ENCODE measurements at places on chromosomes 1 and 21.

DNA sequence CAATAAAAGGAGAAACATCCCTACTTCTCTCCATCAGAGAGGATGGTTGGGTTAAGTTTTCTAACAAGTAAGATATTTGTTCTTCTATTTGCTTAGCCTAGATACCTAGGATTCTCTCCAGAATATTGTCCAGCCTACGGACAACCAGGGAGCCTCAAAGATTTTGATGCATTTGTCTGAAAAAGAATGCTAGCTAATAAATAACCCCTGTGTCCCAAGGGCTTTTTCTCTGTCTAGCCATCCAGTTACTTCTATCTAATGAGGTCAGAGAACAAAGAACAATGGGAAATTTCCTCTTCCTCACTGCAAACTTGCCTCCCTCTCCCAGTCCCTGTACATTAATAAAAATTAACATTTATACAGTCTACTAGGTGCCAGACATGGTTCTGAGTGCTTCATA, 810 bp downstream of the RGS5 start:
- DNase-seq, result no peak

- no peak for DNase-seq
Measured at GRCh38 chr1:240813720-240814119, 201.8 kb upstream of the GREM2 start.

- DNase-seq, result no peak
Measured at GRCh38 chr1:11156963-11157362, 32.2 kb upstream of the ANGPTL7 start.

DNA sequence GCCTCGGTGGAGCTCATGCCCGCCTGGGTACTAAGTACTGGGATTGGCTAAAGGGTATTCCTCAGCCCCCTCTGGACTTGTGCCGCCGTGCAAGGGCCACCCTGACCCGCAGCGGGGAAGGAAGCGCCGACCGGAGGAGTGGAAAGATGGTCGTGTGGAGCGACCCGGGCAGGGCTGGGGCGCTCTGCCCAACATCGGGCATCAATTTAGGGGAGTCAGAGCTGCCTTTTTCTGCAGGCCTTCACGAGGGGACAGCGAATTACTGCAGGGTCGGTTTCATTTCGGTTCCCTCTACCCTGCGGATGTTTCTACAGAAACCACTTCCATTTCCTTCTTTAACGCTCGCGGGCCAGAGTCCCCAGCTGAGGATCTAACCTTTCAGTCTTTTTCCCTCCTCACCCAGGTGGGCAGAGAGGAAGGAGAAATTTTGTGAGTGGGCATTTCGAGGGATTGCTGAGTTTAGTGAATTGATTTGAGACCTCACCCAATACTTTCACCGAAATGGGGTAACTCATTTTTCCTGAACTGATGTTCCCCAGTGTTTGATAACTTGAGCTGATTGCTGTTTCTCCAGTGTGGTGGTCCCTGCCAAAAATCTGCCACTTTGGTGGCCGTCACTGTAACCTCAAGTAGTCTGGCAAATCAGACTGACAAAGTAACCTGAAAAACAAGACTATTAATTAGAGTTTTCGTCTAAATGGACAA, 1.1 kb downstream of the TOR1AIP1 start:
- DNase-seq, result no peak

GRCh38 chr1:150765296-150765976, at the start of gene CTSS:
CTSS (minus strand) TSS chr1:150765778; CDS start chr1:150764763, 1,015 bp downstream.
- DNase-seq, result no peak

DNA sequence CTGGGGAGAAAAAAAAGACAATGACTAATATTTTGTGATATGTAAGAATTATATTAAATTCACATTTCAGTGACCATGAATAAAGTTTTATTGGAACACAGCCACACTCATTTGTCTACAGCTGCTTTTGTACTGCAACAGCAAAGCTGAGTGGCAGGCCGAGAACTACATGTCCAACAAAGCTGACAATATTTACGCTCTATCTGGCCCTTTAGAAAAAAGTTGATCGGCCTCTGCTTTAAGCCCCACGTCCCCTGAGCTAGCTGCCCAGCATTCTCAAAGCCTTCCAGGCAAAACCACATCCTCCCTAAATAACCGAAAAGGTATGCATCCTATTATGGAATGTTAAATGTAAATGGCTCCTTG, 8.6 kb downstream of the SLC2A1 start:
- no peak for DNase-seq

GRCh38 chr21:41429925-41430491, 4.0 kb downstream of the MX1 start:
- no peak for DNase-seq

- no peak for DNase-seq
Measured at GRCh38 chr1:29991815-29992214, 731.6 kb downstream of the MATN1 start.

DNA sequence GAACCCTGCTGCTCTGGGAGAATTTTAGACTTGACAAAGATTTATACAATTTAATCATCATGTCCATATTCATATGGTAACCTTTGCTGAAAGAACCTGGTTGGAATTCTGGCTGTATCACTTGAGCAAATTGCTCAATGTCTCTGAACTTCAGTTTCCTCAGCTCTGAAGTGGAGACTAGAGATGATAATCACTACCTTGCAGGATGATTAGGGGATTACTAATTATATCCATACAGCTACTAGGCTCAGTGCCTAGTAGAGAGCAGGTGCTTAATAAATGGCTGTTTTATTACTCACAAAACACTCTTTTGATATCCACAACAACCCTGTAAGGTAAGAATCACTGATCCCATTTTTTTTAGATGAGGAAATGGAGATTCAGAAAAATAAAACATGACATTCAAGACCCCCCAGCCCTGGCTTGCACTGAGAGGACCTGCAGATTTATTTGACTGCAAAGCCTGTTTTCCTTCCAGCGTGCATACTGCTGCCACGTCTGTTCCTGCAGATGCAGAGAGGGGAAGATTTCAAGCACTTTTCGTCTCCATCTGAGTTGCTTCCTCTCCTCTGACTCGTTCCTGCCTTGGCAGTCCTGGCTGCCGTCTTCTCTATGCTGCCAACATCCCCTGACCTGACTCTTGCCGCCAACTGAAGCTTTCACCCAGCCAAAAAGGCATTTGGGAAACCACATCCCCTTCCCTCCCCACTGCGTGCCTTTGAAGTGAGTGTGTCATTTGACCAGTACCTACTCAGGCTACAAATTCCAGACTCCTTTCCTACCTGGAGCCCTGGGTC, 203.0 kb downstream of the PLPP3 start:
- peak; percentile 86 for DNase-seq

- no peak for DNase-seq
Measured at GRCh38 chr1:172895050-172895460, 155.7 kb downstream of the TNFSF18 start.

GRCh38 chr1:174159252-174160108, at the start of gene RABGAP1L:
RABGAP1L (plus strand) TSS chr1:174159520.
- peak; percentile 96 for DNase-seq
